AG09319 (cell line): ENCODE measurements at places on chromosomes 2 and 18.

GRCh38 chr2:71544919-71545571 is 91.7 kb downstream of the DYSF start:
- DNase-seq: no peak

- peak; percentile 38 for DNase-seq
These were observed 617.7 kb upstream of the CDH2 start for GRCh38 chr18:28794459-28795245.

- no peak for DNase-seq
These were observed 121.1 kb downstream of the LAMA3 start for GRCh38 chr18:23810396-23810795.

DNA sequence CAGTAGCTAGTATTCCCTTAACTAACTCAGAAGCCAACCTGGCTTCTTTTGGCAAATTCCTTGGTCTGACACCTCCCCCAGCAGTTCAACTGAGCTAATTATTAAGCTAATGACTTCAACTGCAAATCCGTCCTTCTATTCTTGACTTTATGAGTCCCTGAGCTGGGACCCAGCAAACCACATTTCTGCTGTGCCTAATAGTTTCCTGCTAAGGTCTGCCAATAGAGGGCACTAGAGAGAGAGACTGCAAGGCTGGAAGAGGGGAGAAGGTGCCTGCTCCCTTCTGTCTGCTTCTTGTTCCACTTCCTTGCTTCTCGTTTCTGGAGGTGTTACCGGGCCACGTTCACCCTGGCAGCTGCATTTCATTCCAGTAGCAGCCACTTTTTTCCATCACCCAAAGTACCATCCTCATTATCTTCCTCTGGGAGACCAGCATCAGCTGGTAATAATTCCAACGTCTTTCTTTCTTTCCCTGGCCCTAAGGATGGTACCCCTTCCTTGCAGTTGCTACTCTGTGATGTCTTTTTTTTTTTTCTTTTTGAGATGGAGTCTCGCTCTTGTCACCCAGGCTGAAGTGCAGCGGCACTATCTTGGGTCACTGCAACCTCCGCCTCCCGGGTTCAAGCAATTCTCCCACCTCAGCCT is 352.0 kb downstream of the TNS1 start:
- peak; percentile 19 for DNase-seq

- no peak for DNase-seq
These were observed 404.2 kb downstream of the STK39 start for GRCh38 chr2:167843217-167843616.

DNA sequence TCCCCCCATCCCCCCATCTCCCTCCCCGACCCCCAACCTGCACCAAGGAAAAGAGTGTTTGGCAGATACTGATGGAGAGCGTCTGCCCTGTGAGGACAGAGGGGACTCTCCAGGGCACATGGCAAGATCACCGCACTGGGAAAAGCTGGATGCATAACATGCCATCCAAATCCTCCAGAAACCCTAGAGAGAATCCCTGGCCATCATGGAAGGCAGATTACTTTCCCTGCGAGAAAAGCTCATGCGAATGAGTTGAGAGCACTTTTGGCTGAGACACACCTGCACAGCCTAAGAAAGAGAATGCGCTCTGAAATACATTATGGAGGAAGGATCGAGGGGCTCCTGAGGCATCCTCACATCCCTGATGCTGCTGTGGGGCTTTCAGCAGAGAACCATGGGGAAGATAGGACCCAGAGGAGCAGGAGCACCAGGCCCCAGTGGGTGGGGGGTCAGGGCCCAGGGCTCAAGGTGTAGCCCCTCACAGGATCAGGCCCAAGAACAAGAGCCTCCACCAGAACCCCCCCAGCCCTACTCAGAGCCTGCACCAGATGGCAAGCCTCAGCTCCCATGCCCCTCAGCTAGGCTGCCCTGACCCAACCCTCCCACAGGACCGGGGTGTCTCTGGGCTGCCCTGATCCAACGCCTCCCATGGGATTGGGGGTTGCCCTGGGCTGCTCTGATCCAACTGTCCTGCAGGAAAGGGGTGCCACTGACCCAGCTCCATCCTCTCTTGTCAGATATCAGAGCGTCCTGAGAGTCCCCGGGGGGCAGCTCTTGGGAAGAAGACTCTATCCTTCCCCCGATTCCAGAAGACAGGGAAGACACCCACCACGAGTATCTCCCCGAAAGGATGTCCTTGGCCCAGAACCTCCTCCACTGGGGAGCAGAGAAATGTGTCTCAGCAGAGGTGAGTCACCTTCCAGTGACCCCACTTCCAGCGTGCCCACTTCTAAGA is 153.4 kb downstream of the NDUFA10 start:
- no peak for DNase-seq

DNA sequence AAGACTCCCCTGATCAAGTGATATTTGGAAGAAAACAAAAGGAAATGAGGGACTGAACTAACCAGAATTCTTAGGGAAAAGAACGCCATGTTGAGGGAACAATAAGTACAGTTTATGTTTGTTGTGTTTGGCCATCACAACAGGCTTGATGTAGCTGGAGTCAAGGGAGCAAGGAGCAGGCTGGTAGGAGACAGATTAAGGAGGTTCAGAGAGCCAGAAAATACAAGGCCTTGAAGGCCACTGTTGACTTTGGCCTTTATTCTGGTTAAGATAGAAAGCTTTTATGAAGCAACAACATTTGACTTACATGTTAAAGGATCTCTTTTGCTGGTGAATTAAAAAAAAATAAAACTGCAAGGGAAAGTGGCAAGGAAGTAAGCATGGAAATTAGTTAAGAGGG is 754.1 kb upstream of the SLC8A1 start:
- DNase-seq: no peak

DNA sequence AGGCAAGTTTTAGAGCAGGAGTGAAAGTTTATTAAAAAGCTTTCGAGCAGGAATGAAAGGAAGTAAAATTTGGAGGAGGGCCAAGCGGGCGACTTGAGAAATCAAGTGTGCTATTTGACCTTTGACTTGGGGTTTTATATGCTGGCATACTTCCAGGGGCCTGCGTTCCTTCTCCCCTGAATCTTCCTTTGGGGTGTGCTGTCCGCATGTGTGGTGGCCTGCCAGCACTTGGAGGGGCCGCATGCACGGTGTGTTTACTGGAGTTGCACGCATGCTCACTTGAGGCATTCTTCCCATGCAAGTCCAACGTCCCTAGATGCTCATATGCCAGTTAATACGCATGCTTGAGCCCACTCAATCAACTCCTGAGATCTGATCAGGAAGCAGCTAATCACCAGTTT is 78.3 kb upstream of the MAP4K4 start:
- DNase-seq: peak; percentile 7

DNA sequence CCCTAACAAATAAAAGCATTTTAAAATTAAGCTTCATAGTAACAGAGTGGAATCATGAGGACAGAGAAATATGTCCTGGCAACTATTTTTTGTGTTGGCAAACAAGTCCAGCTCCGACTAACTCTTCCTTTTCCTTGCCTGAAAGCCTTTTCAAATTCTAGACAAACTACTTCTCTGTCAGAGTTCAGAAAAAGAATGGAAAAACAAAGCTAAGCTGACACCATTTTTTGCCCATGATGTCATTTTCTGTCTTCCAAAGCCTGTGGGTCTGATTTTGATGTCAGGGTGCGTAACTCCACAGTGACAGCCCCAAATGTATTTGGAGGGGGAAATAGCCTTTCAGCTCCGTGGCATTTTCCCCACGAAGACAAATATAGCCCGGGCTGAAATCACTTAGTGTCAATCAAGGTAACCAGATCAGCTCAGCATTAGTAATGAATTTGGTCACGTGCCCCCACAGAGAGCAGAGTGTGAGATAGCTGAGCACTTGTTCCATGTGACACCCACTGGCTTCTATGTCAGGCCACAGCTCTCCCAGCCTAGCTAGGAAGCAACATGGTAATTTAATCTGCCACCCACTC is 233.0 kb upstream of the SIX2 start:
- DNase-seq: no peak

DNA sequence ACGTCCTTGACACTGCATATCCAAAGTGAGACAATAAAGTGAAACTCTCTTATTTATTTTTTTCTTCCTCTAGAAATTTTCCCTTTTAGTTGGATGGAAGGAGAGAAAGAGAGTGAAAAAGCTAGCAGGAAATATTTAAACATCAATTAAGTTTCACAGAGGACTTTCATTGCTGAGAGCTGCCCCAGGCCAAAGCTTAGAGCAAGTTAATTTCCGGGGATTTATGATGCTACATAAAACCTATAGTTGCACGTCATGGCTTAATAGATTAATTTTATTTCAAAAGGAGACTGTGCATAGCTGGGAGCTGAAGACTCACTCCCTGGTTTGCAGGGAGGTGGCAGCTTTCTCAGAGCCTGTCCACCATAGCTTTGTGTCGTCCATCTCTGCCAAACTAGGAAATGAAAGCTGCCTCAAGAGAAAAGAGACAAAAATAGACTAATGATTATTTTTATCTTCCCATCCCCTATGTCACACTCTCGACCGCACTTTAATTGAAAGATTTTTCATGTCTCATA is 323.3 kb upstream of the RAB6C start:
- DNase-seq: no peak

DNA sequence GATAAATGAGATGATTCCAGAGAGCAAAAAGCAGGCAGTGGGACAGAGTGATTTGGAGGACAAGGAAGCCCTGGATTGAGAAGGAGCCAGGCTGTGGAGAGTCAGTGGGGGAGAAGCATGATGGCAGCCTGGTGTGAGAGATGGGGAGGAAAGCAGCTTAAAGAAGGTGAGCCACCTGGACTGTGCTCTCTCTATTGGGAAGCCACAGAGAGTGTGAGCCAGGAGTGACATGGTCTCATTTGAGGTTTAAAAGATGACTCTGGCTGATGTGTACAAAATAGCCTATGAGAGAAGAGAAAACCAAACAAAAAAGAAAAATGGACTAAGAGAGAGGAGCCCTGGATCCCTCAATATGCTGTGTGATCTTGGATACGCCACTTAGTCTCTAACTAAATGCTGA is 12.9 kb upstream of the EPAS1 start:
- no peak for DNase-seq

DNA sequence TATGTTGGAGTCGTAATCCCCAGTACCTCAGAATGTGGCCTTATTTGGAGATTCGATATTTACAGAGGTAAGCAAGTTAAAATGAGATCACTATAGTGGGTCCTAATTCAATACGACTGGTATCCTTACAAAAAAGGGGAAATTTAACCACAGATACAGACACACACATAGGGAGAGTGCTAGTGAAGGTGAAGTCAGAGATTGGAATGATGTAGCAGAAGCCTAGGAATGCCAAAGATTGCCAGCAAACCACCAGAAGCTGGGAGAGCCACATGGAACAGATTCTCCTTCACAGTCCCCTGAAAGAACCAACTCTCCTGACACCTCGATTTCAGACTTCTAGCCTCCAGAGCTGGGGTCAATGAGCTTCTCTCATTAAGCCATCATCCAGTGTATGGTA is 17.7 kb upstream of the ACTR3 start:
- DNase-seq: no peak

DNA sequence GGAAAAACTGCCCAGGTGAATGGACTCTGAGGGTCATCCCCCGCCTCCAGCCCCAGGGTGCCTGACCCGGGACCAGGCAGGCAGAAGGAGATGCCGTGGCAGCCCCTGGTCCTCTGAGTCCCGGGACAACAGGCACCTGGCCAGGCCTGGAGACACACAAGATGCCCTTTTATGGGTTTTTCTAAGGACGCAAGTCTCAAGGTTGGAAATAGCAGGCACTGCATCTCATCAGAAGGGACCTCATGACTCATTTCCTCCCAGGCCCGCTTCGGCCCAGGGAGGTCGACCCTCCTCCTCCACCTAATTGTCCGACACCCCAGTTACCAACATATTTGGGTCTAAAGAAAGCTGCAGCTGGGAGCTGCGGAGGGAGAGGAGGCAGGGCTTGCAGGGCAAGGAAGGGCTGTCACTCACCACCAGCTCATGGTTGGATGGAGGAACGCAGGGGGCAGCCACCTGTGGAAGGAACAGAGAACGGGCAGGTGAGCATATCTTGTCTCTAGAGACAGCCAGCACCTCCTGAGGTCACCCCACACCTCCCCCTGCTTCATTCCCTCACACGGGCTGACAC is 82.9 kb downstream of the TNS1 start:
- no peak for DNase-seq

DNA sequence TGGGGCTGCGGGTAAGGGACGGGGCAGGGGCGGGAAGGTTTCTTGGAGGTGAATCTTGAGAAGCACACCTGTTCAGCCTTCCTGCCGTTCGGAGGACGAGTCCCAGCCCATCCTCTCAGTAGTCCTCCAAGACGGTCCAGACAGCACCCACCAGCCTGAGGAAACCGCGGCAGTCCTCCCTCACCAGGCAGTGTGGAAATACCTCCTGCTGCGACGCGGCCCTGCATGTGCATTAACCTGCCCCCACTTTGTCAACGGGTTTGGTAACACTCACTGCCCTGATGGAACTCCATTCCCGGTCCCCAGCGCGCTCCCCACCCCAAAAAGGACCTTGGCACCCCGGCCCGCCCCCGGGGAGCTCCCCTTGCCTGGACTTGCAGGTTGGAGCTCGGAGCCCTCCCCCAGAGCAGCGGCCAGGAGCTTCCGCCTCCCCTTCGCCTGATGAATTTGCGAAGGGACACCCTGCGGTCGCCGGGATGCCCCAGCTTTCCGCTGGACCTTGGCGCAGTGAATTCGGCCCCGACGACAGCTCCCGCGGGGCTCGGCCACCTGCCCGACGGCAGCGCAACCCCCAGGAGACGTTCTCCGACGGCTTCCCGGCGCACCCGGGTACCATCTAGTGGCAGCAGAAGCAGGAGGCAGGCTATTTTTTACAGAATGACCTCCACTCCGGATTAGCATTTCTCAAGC is 31.5 kb downstream of the ACVR1C start:
- DNase-seq: no peak

- DNase-seq: no peak
These were observed 278.6 kb upstream of the KYNU start for GRCh38 chr2:142598846-142599245.

DNA sequence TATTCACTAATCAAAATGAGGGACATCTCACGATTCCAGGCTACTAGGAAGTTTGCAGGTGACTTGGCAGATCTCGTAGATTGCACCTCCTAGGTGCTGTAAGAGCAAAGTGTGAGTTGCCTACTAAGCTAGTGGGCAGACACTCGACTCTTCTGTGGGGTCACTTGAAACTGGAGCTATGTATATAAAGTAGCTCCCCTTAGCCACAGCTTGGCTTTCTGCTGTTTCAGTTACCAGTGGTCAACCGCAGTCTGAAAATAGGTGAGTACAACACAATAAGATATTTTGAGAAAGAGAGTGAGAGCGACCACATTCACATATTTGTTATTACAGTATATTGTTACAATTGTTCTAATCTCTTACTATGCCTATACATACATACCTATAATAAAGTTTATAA is 23.3 kb downstream of the CTAGE1 start:
- DNase-seq: no peak

GRCh38 chr2:201807452-201807999 is 1.2 kb downstream of the CDK15 start:
- peak; percentile 80 for DNase-seq

GRCh38 chr2:114651933-114652332 is 209.5 kb downstream of the DPP10 start:
- DNase-seq: no peak
